Hippocampal formation (tissue), 2 donors: ENCODE measurements at places on chromosomes 2 and 18.

DNA sequence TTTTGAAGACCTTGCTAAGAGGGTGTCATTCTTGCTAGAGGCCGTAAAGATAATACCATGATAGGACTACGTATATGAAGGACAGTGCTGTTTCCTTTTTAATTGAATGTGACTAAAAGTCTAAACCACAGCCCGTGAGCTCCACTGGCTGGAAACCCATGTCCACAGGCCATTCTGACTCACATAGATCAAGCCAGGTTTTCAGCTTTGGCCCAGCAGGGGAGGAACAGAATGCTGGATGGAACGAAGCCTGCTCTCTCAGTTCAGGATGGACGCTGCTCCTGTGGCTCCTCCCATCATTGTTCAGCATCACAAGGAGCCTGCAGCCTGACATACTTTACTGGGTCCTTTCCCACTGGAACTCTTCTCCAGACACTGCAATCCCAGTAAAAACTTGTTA lies 47.6 kb downstream of the ALPK2 start:
- DNase-seq, result no peak

GRCh38 chr2:134141598-134142340 lies 112.1 kb upstream of the MGAT5 start:
- DNase-seq, result no peak

DNA sequence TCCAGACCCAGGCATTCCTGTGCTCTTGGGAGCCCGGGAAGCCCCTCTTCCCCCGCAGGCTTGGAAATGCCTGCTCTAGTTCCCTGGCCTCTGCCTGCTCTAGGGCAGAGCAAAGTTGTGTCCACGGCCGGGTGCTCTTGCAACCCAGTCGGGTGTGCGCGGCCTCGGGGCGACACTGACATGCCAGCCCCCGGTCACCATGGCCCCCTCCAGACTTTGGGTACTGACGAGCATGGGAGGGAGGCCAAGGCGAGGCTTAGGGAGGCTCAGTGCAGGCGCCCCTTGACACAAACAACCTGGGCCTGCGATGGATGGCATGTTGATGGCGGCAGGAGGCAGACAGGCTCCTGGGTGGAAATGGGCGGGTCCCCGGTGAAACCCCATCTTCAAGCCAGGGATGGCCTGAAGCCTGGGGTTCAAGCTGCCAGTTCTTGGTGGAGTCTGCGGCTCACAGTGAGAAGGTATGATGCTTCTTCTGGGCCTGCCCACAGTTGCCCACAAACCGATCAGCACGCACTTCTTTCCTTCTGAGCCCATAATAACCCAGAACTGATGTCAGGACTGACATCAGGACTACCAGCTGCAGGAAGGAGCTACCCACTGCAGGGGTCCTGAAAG lies 689.9 kb downstream of the DSC3 start:
- no peak for DNase-seq

- DNase-seq, result no peak
Measured at GRCh38 chr18:50877545-50878265, 1.2 kb upstream of the ME2 start.

DNA sequence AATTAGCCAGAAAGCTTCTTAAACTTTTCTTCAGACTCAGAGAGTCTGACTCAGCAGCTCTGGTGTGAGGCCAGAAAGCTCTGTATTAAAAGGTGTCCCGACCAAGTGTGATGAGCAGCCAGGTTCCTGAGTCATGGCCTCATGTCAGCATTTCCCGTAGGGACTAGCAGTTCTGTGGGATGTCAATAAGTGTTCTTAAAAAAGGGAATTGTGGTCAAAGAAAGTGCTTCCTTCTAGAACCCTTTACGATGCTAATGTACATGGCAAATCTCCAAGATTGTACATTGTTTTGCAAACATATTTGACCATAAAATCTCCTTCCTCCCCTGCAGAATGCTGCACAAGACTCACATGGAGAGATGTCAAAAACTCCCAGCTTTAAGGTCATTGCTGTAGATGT lies 80.1 kb downstream of the PLA2R1 start:
- no peak for DNase-seq
